ENCODE measurements at places on chromosomes 7 and 10.
A peak's percentile ranks its signal among the peaks of the same experiment; 100 is the strongest.

GRCh38 chr7:108441392-108441955 is 14.8 kb downstream of the NRCAM start:
- no peak for DNase-seq

GRCh38 chr7:155725006-155725355 is 80.5 kb downstream of the RBM33 start:
- no peak for DNase-seq

- DNase-seq, result peak; percentile 12
These were observed 23.9 kb downstream of the OPALIN start for GRCh38 chr10:96334616-96335526.

DNA sequence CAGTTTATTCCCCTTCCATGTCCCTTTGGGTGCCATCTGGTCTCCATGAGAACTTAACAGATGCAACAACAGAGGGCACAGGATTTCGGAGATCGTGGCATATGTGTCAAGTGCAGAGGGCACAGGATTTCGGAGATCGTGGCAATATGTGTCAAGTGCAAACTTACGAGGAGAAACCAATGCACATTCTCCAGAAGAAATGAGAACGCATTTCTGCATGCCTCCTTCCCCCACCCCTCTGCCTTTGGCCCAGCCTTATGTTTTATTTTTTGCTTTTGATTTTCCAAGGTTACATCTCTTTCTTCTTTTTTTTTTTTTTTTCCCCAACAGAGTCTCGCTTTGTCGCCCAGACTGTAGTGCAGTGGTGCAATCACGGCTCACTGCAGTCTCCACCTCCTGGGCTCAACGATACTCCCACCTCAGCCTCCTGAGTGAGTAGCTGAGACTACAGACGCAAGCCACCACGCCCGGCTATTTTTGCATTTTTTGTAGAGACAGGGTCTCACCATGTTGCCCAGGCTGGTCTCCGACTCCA is 586 bp upstream of the ANKRD26 start:
- DNase-seq, result no peak

GRCh38 chr7:157337316-157338149 is 729 bp downstream of the DNAJB6 start:
- DNase-seq, result no peak

GRCh38 chr7:116859323-116859722 is 3.1 kb upstream of the CAPZA2 start:
- no peak for DNase-seq
